ENCODE measurements at places on chromosomes 2 and 18. TPM values are rescaled to one million over a fixed set of nuclear protein-coding genes. Genes with fewer than 3 reads are reported as not detected.

The PARD3B gene
- polyA plus RNA-seq = 1.3 TPM

DNA sequence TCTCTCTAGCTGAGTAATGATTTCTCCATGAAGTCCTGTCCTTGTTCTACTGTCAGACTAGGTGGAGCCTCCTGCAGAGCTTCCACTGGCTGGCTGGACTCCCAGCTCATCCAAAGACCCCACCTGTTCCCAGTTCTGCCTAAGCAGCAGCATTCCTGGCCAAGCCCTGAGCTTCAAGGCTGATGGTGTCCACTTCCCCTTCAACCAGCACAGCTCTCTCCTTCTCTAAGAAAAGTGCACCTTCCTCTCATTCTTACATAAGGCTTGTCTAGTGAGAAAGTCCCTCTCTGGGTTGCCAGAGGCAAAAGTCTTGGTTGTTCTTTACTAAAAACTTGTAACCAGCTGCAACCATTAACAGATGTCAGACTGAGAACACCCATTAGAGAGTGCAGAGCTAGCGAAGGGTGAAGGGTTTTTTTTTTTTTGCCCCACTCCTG, 58.9 kb downstream of the CXCR4 start:
- H3K4me3 ChIP-seq = no peak overlapping the region
- peak overlapping the region; percentile 8 for H3K27ac ChIP-seq
- H3K4me1 ChIP-seq = peaks cover 42% of the 10 kb centered on the region
- H3K27me3 ChIP-seq = no peaks in the 10 kb centered on the region
- no peak for DNase-seq
- no peaks in the 10 kb centered on the region for H3K36me3 ChIP-seq

DNA sequence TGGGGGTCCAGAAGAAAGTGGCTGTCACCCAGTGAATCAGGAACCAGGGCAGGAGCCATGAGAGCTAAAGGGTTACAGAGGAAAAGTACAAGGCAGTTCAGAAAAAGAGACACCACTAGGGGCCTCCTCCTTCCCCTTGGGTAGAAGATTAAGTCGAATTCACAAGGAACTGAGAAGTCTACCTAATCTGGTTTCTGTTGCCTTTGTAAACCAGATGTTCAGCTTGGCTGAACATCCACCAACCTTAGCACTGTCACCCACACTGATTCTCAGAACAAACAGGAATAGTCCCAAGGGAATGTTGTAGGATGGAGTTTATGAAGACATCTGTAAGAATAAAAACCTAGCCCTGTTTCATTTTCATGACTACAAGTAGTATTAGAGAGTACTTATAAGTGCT, 90.4 kb upstream of the NOSTRIN start:
- no peak overlapping the region for H3K27ac ChIP-seq
- no peaks in the 10 kb centered on the region for H3K27me3 ChIP-seq
- DNase-seq = no peak
- H3K36me3 ChIP-seq = no peaks in the 10 kb centered on the region

The GALR1 gene
- polyA plus RNA-seq = not detected

- H3K27me3 ChIP-seq = no peaks in the 10 kb centered on the region
- H3K4me1 ChIP-seq = no peaks in the 10 kb centered on the region
- no peak overlapping the region for H3K4me3 ChIP-seq
- no peaks in the 10 kb centered on the region for H3K36me3 ChIP-seq
- no peak overlapping the region for H3K27ac ChIP-seq
- no peak for DNase-seq
Measured at GRCh38 chr18:10564975-10565773, 39.3 kb downstream of the NAPG start.

GRCh38 chr2:127597984-127598380, 48.0 kb upstream of the GPR17 start:
- H3K4me3 ChIP-seq = no peak overlapping the region
- no peaks in the 10 kb centered on the region for H3K27me3 ChIP-seq
- H3K36me3 ChIP-seq = no peaks in the 10 kb centered on the region
- H3K27ac ChIP-seq = no peak overlapping the region
- no peaks in the 10 kb centered on the region for H3K4me1 ChIP-seq

The PROC gene
- 0.52 TPM for polyA plus RNA-seq

The LANCL1 gene
- polyA plus RNA-seq = 10.9 TPM

GRCh38 chr2:25322312-25322711, 19.4 kb downstream of the DNMT3A start:
- H3K4me1 ChIP-seq = peaks cover 22% of the 10 kb centered on the region
- H3K36me3 ChIP-seq = peaks cover 5% of the 10 kb centered on the region
- no peak for DNase-seq
- no peak overlapping the region for H3K27ac ChIP-seq
- no peaks in the 10 kb centered on the region for H3K27me3 ChIP-seq

DNA sequence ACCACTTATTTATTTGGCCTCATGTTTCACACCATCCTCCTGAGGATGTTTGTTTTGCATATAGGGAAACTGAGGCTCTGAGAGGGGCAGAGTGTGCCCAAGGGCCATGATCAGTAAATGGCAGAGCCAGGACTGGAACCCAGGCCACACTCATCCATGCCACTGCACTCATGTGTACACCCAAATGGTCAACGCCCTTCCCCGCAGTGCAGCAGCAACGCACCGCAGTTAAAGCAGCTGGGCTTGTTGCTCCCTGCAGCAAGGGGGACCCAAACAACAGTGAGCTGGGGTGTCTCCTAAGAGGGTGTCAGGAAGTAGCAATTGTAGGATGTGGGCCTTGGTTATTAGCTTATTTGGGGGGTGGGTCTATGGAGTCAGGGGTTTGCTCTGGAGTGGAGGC, 36.6 kb downstream of the ZAP70 start:
- peaks cover 13% of the 10 kb centered on the region for H3K36me3 ChIP-seq
- no peak overlapping the region for H3K4me3 ChIP-seq
- peaks cover 18% of the 10 kb centered on the region for H3K4me1 ChIP-seq
- H3K27ac ChIP-seq = no peak overlapping the region
- peak; percentile 35 for DNase-seq

DNA sequence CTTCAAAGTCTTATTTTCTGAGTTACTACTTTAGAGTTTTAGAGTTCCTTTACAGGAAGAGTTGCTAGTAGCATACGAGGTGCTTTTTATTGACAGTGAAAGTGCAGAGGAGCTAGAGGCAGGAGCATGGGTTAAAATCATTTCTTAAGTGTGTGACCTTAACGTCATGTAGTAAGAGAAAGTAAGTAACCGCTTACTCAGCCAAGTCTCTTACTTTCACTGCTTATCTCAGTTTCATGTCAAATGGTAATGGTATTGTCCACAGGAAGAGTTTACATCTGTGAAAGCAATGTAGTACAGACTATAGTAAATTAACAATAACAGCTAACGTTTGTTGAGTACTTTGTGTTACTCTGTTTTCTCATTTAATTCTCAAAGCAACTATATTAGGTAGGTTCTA, 12.6 kb downstream of the NDUFAF7 start:
- no peaks in the 10 kb centered on the region for H3K4me1 ChIP-seq
- H3K4me3 ChIP-seq = no peak overlapping the region
- no peak overlapping the region for H3K27ac ChIP-seq
- H3K36me3 ChIP-seq = peaks cover 72% of the 10 kb centered on the region

DNA sequence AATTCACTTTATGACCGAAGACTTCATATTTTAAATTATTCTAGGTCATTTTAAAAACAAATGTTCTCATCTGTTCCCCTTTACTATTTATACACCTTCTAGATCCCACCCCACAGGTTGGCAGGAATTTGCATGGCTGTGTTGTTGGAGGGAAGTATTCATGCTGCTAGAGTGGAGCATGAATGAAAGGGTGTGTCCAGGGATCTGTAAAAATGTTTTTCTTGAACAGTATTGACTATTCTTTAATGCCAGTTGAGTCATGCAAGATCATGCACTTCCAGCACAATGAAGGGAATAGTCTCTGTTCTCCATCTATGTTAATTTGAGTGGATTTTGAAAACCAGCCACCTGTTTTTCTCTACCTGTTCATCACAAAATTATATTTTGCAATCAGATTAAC, 52.0 kb upstream of the COL3A1 start:
- H3K27ac ChIP-seq = no peak overlapping the region
- no peaks in the 10 kb centered on the region for H3K27me3 ChIP-seq
- no peaks in the 10 kb centered on the region for H3K4me1 ChIP-seq
- no peak overlapping the region for H3K4me3 ChIP-seq
- DNase-seq = no peak

The APLF gene
- 1.6 TPM for polyA plus RNA-seq

GRCh38 chr2:176072951-176073904, 10.5 kb downstream of the EVX2 start:
- no peaks in the 10 kb centered on the region for H3K36me3 ChIP-seq
- no peak for DNase-seq
- H3K4me3 ChIP-seq = no peak overlapping the region
- H3K27me3 ChIP-seq = peaks cover 100% of the 10 kb centered on the region
- peaks cover 5% of the 10 kb centered on the region for H3K4me1 ChIP-seq
- no peak overlapping the region for H3K27ac ChIP-seq

DNA sequence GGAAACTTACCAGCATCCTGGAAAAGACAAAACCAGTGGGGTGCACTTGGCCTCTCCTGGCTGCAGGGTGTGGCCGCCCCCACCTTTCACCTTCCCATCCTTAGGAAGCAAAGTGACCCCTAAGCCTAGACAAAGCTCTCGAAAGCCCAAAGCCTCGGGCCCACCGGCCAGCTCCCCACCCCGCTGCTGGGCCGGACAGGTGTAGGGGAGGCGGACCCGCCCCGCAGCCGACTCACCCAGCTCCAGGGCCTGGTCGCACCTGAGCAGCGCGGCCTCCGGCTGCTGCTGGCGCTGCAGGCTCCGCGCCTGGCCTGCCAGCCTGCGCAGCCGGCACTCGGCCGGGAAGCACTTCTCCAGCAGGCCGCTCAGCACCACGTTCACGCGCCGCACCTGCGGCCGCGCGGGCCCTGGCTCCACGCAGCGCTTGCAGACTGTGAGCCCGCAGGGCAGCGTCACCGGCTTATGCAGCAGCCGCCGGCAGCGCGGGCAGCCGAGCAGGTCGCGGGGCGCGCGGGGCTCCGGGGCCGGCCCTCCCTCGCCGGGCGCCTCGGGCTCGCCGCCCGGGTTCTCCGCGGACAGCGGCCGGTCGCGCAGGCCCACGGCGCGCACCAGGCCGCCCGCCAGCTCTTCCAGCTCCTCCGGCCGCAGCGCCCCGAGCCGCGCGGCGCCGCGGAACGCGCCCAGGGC, 979 bp downstream of the LONRF2 start:
- peak overlapping the region; percentile 36 for H3K4me3 ChIP-seq
- H3K4me1 ChIP-seq = peaks cover 4% of the 10 kb centered on the region
- H3K27me3 ChIP-seq = peaks cover 26% of the 10 kb centered on the region
- peak; percentile 71 for DNase-seq
- H3K27ac ChIP-seq = no peak overlapping the region
- H3K36me3 ChIP-seq = no peaks in the 10 kb centered on the region

The GALNT3 gene
- polyA plus RNA-seq = 8.2 TPM

- no peak for DNase-seq
- H3K27me3 ChIP-seq = peaks cover 45% of the 10 kb centered on the region
- no peaks in the 10 kb centered on the region for H3K4me1 ChIP-seq
Measured at GRCh38 chr18:47595831-47596501, 334.5 kb downstream of the SMAD2 start.

DNA sequence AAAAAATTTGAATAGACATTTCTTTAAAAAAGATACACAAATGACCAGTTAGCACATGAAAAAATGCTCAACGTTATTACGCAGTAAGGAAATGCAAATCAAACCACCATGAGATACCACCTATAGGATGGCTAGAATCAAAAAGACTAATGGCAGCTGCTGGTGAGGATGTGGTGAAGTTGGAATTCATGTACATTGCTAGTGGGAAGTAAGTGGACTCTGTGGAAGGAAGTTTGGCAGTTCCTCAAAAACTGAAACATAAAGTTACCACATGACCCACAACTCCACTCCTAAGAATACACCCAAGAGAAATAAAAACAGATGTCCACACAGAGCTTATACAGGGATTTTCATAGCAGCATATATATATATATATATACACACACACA, 51.2 kb downstream of the MBP start:
- peaks cover 4% of the 10 kb centered on the region for H3K36me3 ChIP-seq
- no peaks in the 10 kb centered on the region for H3K27me3 ChIP-seq
- H3K27ac ChIP-seq = no peak overlapping the region
- H3K4me3 ChIP-seq = no peak overlapping the region
- H3K4me1 ChIP-seq = peaks cover 43% of the 10 kb centered on the region
- DNase-seq = no peak

GRCh38 chr18:29879763-29880162, 1162.8 kb downstream of the DSC3 start:
- no peaks in the 10 kb centered on the region for H3K27me3 ChIP-seq
- no peak overlapping the region for H3K4me3 ChIP-seq
- no peaks in the 10 kb centered on the region for H3K36me3 ChIP-seq
- H3K4me1 ChIP-seq = no peaks in the 10 kb centered on the region
- DNase-seq = no peak

- H3K4me1 ChIP-seq = no peaks in the 10 kb centered on the region
- no peaks in the 10 kb centered on the region for H3K36me3 ChIP-seq
- DNase-seq = no peak
- no peak overlapping the region for H3K27ac ChIP-seq
Measured at GRCh38 chr2:142217804-142218203, 87.0 kb upstream of the LRP1B start.

The LYPD6 gene
- polyA plus RNA-seq = 0.09 TPM

GRCh38 chr2:171995586-171995985, 4.2 kb upstream of the METAP1D start:
- H3K4me1 ChIP-seq = peaks cover 4% of the 10 kb centered on the region
- no peak overlapping the region for H3K27ac ChIP-seq
- peaks cover 15% of the 10 kb centered on the region for H3K27me3 ChIP-seq
- no peak overlapping the region for H3K4me3 ChIP-seq
- DNase-seq = no peak
- H3K36me3 ChIP-seq = no peaks in the 10 kb centered on the region

The HOXD1 gene
- polyA plus RNA-seq = 1.4 TPM

The CTAGE1 gene
- not detected for polyA plus RNA-seq

The UCN gene
- 4.4 TPM for polyA plus RNA-seq

The LRP2 gene
- not detected for polyA plus RNA-seq

GRCh38 chr2:207662203-207662602, 37.0 kb upstream of the METTL21A start:
- no peaks in the 10 kb centered on the region for H3K36me3 ChIP-seq
- H3K27me3 ChIP-seq = no peaks in the 10 kb centered on the region
- no peaks in the 10 kb centered on the region for H3K4me1 ChIP-seq
- DNase-seq = no peak
- H3K4me3 ChIP-seq = peak overlapping the region; percentile 5

The GLI2 gene
- polyA plus RNA-seq = 0.23 TPM

The SF3B1 gene
- polyA plus RNA-seq = 261 TPM

DNA sequence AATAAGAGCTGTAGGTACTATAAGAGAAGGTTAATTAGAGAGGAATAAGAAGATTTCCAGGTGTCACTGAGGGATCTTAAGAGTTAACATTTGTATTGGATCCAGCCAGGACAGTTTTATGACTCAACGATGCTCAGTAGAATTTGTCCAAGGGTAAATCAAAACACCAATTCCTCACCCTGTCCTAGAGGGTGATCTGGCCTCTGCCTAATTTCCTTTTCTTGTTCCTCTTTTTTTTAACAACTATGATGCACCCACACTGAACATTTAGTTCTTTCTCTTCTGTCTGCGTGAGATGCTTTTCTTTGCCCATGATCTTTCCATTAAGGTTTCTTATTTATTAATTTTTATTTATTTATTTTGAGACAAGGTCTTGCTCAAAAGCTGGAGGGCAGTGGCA, 92.0 kb downstream of the PMS1 start:
- DNase-seq = no peak
- H3K27me3 ChIP-seq = no peaks in the 10 kb centered on the region
- peaks cover 57% of the 10 kb centered on the region for H3K36me3 ChIP-seq
